AG10803 (cell line): ENCODE measurements at places on chromosomes 5 and 9.

DNA sequence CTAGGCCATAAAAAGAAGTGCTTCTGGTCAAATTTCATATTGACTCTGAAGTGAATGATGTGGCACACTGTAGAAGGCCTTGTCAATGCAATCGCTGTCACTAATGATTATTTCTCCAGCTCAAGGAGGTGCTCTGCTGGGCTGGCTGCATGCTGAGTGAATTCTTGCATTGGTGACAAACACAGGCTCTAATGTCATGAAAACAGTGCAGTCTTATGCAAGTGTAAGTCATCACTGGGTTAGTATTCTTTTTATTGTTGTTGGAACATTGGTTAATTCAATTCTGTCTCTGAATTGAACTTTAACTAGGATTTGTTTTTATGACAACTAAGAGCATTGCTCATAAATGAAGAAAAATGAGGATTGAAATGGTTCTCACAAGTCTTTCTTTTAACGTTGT lies 57.3 kb upstream of the CD180 start:
- DNase-seq: no peak

GRCh38 chr5:170070556-170071412 lies 34.9 kb upstream of the FOXI1 start:
- DNase-seq: peak; percentile 43

DNA sequence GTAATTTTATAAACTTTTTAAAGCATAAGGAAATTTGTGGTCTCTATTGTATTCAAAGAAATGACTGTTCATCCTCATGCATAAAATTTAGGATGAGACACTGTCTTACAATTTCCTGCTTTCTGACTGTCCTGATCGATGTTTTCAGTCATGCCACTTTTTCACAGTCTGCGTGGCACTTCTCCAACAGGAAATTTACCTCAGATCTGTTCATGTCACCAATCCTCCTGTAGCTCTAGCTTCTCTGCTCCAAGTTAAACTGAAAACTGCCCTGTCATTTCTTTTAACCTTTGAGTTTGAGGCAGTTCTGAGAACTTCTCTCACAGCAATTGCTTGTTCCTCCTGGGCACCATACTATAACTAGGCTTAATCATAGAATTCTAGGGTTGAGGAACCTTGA lies 455.1 kb downstream of the EFNA5 start:
- DNase-seq: no peak

DNA sequence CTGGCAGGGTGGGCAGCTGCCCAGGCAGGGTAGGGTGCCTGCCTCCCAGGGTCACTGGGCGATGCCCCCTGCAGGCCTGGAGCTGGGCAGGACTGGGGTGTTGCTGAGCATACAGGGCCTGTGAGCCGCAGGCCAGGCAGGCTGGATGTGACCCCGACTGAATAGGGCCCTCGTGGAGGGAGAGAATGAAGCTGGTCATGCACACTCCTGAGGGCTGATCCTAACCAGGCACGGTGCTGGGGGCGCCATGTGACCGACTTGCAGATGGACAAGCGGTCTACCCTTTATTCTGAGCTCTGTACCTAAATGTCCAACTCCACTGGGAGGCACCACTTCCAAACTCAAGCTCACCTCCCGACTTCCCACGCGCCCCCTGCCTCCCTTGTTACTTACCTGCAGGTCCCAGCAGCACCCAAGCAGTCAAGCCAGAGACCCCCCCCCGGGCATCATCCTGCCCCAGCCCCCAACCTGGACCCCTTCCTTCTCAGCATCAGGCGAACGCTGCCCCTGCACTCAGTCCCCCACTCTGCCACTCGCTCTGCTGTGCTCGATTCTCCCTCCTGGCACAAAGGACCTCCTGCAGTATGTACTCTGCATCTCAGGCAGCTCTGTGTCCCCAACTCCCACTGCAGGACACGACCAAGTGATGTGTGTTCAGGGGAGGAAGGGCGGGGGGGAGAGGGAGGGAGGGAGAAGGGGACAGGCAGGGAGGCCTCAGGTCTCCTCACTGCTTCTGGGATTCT lies 76.8 kb upstream of the PHYKPL start:
- DNase-seq: no peak

DNA sequence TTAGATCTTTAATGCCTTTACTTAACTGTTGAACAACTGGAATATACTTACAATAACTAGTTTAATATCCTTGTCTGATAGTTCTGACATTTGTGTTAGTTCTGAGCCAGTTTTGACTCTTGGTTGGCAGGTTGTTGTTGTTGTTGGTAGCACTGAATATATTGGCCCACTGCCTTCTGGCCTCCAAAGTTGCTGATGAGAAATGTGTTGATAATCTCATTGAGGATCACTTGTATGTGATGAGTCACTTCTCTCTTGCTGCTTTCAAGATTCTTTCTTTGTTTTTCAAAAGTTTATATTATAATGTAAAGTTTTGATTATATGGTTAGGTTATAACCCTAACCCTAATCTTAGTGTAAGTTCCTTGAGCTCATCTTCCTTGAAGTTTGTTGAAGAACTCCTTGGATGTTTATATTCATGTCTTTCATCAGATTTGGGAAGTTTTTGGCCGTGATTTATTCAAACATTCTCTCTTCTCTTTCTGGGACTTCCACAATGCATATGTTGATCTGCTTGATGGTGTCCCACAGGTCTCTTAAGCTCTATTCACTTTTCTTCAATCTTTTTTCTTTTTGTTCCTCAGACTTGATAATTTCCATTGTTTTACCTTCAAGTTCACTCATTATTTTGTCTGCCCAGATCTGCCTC lies 149.7 kb downstream of the FGF18 start:
- no peak for DNase-seq

DNA sequence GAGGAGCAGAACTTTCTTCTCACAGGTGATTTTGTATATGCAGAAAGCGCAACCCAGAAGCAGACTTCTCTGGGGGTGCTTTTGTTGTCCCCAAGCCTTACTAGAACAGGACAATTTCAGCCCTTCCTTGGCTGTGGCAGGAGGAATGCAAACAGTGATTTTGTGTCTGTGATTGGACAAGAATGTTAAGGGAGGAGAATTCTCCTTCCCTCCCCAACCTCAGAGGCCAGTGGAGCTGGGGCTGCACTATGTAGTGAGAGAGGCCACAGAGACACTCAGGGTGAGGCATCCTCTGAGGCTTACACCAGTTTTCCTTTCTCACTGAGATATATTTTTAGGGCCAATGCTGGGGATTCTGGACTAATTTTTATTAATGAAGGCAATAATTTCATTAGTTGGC lies 58.8 kb downstream of the ZNF366 start:
- DNase-seq: peak; percentile 9
